ENCODE measurements at places on chromosomes 11 and 22. TPM values are rescaled to one million over a fixed set of nuclear protein-coding genes. Genes with fewer than 3 reads are reported as not detected.
A peak's percentile ranks its signal among the peaks of the same experiment; 100 is the strongest.

AGBL2 gene
- 0.75 TPM for total RNA-seq

C11orf68 gene
- 47.3 TPM for total RNA-seq

KDM4D gene
- total RNA-seq = 0.45 TPM

DDIAS gene
- total RNA-seq = 3.1 TPM

SYCE3 gene
- total RNA-seq = not detected

ANO5 gene
- 3.6 TPM for total RNA-seq

SNU13 gene
- total RNA-seq = 82.8 TPM

UBQLN3 gene
- 0.99 TPM for total RNA-seq

KRTAP5-7 gene
- 0.39 TPM for total RNA-seq

GLYAT gene
- not detected for total RNA-seq

RAB36 gene
- total RNA-seq = 3.2 TPM

IRAG1 gene
- 189 TPM for total RNA-seq

PRAME gene
- total RNA-seq = not detected

DNA sequence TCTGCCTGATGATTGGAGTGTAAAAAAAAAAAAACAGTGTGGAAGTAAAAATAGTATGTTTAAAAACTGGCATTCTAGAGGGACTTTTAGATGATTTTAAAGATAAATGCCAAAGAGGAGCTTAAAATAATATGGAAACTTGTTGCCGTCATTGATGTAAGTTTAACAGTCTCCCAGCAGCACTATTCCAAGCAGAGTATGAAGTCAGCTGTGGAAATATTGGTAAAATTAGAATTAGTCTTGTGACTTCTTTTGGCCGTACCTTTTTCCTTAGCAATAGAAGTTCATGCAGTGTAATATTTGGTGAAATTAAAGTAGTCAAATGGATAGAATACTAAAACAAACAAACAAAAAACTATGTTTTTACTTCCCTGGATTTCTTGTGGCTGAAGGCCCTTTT is 134.9 kb downstream of the METTL15 start:
- no peak for DNase-seq

DNA sequence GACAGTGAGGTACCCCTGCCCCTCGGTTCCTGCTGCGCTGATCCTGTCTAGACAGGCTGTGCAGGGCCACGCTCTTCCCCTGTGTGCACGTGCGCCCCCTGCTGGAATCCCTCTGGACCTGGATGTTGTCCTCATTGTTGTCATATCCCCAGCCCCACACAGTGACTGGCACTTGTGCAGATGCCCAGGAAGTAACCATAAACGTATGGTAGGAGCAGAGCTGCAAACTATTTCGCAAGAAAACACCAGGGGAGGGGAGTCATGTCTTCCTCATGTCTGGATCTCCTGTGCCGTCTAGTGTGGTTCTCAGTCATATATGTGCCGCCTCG is 114.7 kb downstream of the CRYBB2 start:
- DNase-seq = no peak

DNA sequence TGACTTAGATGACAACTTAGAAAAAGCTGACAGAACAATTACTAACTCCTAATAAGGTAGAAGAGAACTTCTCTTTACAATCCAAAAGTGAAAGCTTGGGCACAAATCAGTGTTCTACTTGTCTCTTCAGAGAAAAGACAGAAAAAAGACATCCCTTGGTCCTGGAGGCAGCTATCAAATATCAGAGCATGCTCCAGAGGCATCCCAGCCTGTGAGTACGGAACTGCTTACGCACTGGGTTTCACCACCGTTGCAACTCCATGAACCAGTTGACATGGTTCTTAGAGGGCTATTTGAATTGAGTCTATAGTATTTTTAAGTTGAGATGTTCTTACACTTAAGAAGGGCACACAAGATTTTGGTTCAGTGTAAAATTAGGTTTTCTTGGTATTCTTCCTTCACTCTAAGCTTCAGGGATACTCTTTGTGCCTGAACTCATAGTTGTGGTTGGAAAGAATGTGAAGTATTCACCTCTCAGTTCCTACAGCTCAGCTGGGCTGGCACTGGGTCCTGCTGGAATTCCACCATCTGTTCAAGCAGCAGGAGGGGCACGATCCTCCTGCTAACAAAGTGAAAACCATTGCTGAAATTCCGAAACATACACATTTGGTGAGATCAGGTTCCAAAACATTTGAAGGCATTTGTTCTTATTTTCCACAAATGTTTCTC is 6.3 kb downstream of the AKIP1 start:
- peak; percentile 82 for DNase-seq

DNA sequence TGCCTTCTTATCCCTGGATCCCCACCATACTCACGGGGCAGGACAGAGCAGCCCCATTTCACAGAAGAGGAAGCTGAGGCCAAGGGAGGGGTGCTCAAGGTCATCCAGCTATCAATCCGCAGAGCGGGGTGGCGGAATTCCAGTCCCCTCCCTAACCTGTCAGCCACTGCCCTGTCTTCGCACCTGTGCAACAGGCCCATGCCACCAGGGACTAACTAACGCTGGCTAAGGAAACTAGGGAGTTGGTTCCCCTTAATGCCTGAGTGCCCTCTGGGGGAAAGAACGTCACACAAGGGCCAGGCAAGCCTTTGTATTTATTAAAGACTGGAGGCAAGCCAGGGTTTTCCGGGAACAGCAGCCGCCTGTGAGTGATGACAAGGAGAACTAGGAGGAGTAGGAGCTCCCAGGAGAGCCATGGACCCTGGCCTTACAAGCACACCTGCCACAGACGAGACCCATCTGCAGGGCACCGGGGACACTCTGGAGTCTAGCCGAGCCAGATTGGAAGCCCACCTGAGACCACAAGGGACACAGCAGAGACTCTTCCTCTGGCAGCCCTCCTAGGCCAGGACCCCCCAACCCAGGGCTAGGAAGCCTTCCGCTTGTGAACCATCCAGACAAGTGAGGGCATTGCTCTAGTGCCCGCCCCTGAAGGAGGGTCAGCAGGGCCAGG is 64.4 kb downstream of the MYH9 start:
- peak; percentile 90 for DNase-seq

GRCh38 chr11:4748438-4748837 is 21.3 kb downstream of the OR51F1 start:
- no peak for DNase-seq

DNA sequence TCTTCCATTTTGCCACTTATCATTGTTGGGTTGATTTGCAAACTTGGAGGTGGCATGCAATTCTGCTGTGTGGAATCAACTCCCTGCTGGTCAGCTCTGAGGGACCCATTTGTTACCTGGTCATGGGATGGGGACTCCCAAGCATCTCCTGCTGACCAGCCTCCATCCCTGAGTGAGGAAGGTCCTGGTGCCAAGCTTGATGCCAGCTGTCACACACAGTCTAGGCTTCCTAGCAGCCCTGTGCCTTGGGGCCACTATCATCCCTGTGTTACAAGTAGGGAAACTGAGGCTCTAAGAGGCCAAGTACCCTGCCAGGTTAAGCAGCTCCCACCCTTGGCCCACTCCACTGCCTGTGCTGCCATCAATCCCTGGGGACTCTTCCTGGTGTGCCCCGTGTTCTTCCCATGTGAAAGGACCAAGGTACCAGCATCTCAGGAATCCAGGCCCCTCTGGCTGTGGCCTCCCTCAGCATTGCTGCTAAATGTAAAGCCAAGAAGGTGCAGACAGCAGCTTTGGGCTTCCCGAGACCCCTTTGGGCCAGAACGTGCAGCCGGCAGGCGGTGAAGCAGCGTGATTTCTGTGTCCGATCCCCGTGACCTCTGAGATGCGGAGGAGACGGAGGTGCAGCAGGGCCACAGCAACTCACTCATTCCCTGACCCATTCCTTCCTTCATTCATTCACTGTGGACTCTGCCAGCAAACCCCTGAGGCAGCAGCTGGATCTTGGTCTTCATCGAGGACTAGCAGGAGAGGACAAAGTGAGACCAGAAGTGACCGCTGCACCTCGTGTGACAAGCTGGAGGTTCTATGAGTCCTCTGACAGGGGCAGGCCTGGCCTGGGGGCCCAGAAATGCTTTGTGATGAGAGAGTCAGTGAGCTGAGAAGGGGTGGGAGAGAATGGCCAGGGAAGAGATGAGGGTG is 49.7 kb downstream of the MYEOV start:
- DNase-seq = no peak

GRCh38 chr11:104120493-104121137 is 43.3 kb downstream of the PDGFD start:
- no peak for DNase-seq

DNA sequence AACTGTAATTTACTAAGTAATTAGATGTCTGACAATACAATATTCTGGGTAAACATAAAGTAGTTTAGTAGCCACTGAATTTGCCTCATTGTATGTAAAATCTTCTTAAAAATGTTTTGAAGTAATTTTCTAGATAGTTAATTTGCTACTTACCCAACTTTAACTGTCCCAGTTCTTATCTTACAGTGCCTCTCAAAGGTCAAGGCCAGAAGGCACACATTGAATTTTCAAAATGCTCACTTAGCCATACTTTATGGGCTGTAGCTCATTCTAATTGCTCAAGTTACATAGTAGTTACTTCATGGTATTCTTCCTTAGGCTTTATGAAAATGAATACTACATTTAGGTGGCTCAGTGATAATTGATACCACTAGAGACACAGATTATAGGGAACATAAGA is 666.6 kb downstream of the CNTN5 start:
- no peak for DNase-seq

- DNase-seq = no peak
Observed at GRCh38 chr11:32487270-32487669, 51.9 kb upstream of the WT1 start.

DNA sequence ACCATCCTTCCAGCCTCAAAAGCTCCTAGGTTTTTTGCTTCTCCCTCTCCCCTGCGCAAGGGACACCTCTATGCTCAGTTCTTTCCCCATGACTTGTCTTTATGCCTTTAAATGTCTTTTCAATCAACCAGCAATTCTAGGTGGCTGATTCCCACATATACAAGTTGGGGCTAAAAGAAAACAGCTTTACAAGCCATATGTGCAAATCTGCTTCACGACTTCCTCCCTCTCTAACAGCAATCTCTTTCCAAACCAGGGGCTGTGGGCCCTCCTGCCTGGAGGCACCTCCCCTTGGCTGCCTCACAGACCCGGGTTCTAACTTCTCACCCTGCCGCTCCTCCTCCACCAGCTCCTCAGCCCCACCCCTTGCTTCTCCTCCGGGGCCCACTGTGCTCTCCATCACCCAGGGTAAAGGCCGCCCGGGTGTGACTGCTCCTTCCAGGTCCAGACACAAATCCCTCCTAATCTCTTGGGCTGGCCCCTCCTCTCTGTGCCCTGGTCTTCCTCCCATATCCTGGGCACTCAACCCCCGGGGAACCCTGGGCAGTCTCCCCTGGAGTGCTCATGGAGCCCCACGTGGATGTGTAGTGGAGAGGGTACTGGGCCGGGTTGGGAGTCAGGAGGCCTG is 14.1 kb downstream of the TMPRSS13 start:
- DNase-seq = no peak

- DNase-seq = no peak
Observed at GRCh38 chr11:46385169-46386004, 3.9 kb downstream of the MDK start.

DNA sequence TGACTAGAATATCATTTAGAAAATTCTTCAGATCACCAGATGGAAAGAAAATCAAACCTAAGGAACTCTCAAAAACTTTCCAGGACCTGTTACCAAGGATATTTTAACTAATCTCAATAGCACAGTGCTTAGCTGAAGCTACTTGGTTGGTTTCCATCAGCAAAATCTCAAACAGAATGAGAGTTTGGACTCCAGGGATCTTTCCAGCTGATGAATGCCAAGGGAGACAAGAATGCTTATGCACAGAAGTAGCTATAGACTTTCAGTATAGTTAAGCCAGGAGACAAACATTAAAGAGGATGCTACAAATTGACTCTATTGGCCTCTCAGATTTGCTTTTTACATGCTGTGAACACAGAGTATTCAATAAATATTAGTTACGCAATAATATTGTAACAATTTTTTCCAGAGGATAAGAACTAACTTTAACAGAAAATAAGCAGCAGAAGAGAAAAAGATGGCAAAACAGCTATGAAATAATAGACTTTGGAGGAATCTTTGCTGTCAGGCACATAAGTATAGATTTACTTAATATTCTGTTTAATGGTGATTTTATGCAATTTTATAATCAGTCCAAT is 331.4 kb downstream of the DLG2 start:
- no peak for DNase-seq

GRCh38 chr11:29343465-29344333 is 673.1 kb downstream of the KCNA4 start:
- DNase-seq = peak; percentile 52

DNA sequence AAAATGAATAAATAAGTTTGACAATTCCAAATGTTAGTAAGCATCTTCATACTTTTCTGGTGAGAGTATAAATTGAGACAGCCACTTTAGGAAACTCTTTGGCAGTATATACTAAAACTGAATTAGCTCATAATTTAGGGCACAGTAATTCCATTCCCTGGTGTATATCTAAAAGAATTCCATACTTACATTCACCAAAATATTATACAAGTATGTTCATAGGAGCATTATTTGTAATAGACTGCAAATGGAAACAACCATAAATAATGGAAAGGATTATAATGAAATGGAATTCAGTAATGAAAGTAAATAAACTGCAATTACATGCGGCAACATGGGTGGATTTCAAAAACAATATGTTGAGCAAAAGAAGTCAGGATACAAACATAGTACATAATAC is 315.8 kb upstream of the LRRC4C start:
- DNase-seq = no peak

- DNase-seq = peak; percentile 91
Observed at GRCh38 chr22:20021196-20022181, 579 bp downstream of the TANGO2 start.

DNA sequence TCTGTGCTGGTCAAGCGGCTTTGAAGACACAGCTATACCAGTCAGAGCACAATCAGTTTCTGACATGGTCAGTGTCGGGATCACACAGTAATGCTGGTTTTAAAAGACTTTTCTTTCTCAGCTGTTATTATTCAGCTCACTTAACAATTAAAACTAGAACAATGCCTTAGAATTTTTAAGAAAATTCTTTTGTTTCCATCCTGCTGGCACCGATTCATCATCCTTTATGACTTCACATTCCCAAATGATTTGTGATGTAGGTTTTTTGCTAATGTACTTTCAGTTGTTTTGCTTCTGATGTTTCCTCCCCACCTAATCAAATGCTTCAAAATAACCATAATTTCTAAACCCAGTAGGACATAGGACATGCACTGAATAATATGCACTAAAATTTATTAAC is 34.5 kb upstream of the OLFML1 start:
- DNase-seq = no peak

Measured in aorta (tissue), 5 donors.